Stimulated activated CD4-positive, alpha-beta T cell treated with anti-CD3 and anti-CD28 coated beads, Interleukin-1b, Interleukin-23, amount 100 ng/mL, for 4 hours (primary cell): ENCODE measurements at places on chromosomes 2 and 18.
A peak's percentile ranks its signal among the peaks of the same experiment; 100 is the strongest.

- peak; percentile 3 for DNase-seq
These were observed 76.0 kb downstream of the RFTN2 start for GRCh38 chr2:197599285-197599965.

DNA sequence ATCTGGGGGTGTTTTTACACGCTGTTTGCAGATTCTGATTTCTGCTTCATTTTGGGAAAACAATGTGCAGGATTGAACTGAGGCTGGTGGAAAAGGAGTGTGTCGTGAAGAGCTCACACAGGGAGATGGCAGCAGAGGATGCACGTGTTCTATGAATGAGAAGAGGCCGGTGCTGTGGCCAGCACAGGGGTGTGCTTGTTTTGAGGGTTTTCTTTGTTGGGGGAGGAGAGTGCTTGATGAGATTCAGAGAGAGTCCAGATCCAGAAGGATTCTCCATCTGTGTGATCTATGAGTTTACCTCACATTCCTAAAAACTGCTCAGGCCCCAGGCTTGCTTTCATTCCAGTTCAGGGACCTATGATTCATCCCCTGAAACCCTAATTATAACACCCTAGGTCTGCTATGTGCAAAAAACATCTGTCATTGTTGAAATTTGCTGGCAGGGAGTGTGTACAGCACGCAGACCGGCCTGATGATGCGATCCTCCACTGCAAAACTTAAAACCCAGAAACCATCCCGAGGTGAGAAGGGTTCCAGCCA is 12.1 kb downstream of the TGFA start:
- no peak for DNase-seq

DNA sequence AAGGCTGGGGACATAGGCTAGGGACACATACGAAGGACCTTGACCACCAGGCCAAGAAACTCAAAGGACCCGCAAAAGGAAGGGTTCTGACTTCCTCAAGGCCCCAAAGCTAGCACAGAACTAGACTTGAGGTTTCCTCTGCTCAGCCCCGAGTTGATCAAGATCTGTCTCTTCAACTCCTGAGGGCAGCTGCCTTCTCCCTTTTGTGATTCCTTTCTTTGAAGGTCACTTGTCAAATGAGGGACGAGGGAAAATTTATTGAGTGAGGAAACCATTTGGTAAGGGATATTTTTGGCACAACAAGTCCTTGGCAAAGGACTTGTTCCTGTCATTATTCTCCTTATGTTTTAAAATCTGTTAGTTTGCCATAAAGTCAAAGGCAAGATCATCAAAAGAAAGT is 12.3 kb upstream of the ROCK2 start:
- DNase-seq: no peak

- DNase-seq: no peak
These were observed 11.7 kb upstream of the SERPINB5 start for GRCh38 chr18:63465059-63465458.

DNA sequence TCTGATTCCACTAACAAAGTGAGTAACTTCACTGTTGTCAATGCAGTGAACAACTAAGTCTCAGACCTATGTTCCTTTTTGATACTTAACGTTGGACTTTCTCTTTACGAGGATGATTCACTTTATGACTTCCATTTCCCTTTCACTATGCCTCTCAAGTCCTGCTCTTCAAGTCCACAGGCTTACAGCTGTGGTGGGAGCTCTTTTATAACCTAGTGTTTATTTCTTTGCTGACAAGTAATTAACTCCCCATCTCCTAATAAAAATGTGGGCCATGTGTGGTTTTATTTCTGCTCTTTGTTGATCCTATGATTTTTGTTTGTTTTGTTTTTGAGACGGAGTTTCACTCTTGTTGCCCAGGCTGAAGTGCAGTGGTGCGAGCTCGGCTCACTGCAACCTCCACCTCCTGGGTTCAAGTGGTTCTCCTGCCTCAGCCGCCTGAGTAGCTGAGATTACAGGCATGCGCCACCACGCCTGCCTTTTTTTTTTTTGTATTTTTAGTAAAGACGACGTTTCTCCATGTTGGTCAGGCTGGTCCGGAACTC is 142.1 kb downstream of the USP34 start:
- DNase-seq: no peak

GRCh38 chr2:216216951-216217903 is 108.1 kb downstream of the XRCC5 start:
- DNase-seq: no peak

DNA sequence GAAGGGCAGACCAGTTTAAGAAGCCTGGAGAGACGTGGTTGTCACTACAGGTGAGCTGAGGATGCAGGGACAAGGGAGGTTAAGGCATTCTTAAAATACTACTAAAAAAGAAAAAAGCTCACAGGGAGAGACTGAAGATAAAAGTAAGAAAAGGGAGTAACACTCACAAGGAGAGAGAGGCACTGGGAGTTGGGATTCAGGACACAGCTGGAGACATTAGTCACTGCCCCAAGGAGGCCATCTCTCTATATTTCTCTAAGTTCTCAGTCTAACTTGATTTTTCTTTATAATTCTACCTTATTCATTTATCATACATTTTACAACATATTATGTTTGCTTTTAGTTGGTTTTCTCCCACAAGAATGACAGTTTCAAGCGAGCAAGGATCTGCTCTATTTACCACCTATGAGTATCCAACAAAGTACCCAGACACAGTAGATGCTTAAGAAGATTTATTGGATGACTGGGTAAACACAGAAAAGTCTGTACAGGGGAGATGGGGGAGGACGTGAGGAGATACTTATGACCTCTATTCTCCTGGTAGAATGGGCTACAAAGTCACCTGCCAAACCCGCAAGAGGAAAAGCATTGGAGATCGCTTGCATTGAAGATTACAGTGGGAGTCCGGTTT is 2.2 kb downstream of the SERPINE2 start:
- no peak for DNase-seq

DNA sequence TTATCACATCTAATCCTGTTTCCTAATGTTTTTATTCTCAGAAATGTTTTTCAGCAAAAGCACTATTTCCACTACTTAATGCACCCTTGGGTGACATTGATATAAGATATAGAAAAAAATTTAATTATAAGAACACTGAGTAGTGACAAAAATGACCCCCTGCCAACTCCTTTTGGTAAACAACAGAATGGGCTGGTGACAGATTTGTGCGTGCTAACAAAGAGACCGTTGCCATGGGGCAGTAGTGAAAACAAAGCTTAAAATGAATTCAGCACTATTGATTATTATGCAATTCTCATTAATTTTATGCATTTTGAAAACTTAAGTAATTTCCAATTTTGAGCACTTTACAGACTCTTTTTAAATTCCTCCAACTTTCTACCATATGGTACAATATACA is 33.1 kb downstream of the RDH14 start:
- DNase-seq: no peak

DNA sequence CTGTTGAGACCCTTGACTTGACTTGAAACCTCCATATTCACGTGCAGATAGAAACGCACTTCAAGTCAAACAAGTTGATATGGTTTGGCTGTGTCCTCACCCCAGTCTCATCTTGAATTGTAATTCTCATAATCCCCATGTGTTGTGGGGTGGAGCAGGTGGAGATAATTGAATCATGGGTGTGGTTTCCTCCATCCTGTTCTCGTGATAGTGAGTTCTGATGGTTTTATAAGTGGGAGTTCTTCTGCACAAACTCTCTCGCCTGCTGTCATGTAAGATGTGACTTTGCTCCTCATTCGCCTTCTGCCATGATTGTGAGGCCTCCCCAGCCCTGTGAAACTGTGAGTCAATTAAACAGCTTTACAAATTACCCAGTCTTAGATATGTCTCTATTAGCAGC is 21.4 kb downstream of the SLC3A1 start:
- DNase-seq: no peak
